B cell (primary cell): ENCODE measurements at places on chromosomes 7 and 10. TPM values are rescaled to one million over a fixed set of nuclear protein-coding genes. Genes with fewer than 3 reads are reported as not detected.

NKX1-2 gene
- polyA plus RNA-seq, result not detected in 2 replicates

SUN3 gene
- not detected in 2 replicates for polyA plus RNA-seq

LLCFC1 gene
- not detected in 2 replicates for polyA plus RNA-seq

PNLIPRP1 gene
- polyA plus RNA-seq, result not detected in 2 replicates

WNT8B gene
- 0.06 TPM in 1 of 2 replicates, not detected in the other for polyA plus RNA-seq

MRLN gene
- polyA plus RNA-seq, result not detected in 2 replicates
